Fibroblast of gingiva (primary cell): ENCODE measurements at places on chromosomes 6 and 20.

GRCh38 chr20:39605908-39606307, 643.8 kb downstream of the DHX35 start:
- DNase-seq = no peak

DNA sequence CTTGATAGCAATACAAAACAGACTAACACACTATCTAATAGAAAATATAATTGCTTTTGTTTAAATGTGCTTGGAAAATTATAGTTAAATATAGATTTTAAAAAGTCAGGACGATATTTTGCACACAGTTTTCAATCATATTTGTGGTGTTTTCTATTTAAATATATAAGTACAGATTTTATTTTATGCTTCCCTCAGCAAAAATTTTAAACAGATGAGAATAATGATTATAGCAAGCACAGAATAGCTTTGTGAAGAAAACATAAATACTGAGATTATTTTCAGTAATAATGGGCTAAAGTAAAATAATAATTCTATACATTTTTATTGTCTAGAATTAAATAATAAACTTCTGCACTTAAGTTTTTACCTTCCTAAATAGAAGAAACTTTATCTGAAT, 809.4 kb downstream of the PHF3 start:
- DNase-seq = no peak

GRCh38 chr20:48350313-48350988, 477.3 kb downstream of the PREX1 start:
- DNase-seq = no peak

DNA sequence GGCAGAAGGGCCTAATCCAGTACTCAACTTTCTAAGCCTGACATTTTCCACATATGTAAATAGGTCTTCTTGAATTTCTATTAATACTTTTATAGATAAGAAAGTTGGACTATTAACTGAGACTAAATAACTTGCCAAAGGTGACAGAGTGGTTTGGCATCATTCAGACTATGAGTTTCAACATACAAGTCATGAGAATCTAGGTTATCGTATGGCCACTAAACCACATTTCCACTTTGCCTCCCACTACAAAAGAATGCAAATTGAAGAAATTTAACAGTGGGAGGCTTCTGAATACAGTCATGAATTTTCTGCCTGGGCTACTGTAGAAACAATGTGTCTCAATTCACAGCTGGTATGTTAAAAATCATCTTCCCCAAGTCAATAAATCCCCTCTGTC, 531.0 kb upstream of the AGPAT4 start:
- no peak for DNase-seq
